Omental fat pad (tissue), 4 donors: ENCODE measurements at places on chromosomes 3 and 15.

DNA sequence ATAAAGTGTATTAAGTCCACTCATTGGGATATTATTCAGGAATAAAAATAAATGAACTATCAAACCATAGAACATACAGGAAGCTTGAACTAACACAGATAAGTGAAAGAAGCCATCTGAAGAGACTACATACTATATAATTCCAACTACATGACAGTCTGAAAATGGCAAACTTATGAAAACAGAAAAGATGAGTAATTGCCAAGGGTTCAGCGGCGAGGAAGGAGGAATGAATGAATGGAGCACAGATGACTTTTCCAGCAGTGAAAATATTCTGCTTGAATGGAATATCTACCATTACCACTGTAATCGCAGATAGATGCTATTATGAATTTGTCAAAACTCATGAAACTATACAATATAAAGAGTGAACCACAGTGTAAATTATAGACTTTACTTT is 79.7 kb downstream of the PEAK1 start:
- no peak for DNase-seq

- DNase-seq = no peak
Observed at GRCh38 chr3:170816841-170817240, 53.2 kb downstream of the RPL22L1 start.

DNA sequence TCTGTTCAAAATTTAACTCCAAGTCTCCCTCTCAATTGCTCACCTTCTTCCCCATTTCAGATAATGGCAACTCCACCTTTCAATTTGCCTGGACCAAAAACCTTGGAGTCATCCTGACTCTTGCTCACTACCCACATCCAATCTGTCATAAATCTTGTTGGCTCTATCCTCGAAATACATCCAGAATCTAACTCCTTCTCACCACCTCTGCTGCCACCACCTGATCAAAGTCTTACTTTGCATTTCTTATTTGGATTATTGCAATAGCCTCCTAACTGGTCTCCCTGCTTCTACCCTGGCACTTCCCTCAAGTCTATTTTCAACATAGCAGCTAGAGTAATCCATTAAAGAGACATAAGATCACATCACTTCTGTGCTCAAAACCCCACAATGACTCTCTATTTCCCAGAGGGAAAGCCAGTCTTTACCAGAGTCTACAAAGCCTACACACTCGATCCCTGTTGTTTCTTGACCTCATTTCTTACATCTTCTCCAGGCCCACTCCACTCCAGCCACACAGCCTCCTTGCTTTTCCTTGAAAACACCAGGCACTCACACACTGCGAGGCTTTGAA is 86.6 kb downstream of the GPR156 start:
- no peak for DNase-seq

DNA sequence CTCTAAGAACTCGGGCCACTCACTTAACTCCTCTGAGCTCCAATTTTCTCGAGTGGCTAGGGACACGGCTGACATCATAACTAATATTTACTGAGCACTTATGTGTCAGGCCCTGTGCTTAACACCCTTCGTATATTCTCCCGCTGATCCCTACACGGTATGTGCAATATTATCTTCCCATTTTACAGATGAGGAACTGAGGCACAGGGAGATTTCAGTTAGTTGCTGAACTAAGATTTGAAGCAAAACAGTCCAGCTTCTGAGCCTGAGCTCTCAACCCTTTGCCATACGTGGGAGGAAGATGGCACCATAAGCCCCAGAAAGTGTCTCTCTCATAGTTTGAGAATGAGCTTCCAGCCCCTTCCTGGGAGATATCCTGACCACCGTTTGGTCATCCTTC is 19.6 kb downstream of the FAH start:
- no peak for DNase-seq

DNA sequence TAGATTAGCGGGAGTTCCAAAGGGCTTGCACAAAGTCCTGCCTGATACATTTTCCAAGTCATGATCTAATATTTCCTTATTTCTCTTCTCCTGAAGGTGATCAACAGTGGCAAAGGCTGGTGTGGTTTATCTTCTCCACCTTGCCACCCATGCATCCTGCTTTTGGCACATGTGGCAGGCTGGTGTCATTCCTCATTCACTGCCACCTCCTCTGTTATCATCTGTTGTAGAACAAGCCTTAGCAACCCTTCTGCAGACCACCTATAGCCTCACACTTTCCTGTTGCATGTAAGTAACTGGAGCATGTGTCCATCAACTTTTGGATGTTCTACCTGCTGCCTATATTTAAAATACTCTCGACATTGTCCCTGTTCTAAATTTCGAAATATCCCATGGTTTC is 294.1 kb downstream of the ZBTB20 start:
- no peak for DNase-seq

GRCh38 chr15:69380100-69380725 is 33.9 kb upstream of the KIF23 start:
- DNase-seq = no peak

DNA sequence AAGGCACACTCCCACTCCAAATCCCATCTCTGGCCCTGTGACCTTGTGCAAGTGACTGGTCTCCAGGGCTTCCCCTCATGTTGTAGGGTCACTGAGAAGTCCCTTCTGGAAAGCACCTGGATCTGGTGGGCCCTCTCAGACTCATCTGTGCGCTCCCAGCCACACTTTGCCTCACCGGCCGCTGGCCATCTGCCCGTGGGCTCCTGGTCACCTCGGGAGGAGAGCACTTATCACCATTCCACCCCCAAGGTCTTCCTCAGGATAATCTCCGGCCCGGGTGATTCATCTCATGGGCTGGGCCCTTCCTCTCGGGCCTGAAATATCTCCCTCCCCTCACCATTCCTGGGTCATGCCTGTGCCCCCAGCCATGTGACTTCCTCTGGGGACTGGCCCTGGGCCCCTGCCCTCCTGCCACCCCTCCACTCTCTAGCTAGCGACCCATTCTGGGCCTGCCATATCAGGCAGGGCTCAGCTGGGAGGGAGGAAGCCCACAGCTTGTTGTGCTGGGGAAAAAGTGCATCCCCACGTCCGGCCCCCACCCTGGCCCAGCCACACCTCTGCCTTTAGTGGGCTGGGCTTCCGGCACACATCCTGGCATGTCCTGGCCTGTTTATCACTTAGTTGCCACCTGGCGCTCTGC is 10.6 kb upstream of the WNT7A start:
- no peak for DNase-seq

DNA sequence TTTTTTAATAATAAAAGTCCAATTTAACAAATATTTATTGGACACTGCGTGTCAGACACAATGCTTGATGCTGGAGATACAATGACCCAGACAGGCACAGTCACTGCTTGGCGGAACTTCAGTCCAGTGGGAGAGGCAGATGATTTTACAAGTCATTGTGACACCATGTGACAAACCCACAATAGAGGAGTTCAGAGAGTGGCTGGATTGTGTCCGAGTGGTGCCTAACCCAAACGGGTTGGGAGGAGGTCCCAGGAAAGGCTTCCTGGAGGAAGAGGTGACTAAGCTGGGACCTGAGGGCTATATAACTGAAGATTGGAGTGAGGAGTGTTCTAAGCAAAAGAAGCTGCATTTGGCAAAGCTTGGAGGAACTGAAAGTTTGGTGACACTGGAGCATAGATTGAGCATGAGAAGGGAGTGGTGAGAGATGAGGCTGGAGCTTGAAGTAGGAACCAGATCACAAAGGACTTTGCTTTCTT is 41.4 kb downstream of the CRTC3 start:
- no peak for DNase-seq

GRCh38 chr3:51391566-51392354 is 675 bp downstream of the RBM15B start:
- no peak for DNase-seq

DNA sequence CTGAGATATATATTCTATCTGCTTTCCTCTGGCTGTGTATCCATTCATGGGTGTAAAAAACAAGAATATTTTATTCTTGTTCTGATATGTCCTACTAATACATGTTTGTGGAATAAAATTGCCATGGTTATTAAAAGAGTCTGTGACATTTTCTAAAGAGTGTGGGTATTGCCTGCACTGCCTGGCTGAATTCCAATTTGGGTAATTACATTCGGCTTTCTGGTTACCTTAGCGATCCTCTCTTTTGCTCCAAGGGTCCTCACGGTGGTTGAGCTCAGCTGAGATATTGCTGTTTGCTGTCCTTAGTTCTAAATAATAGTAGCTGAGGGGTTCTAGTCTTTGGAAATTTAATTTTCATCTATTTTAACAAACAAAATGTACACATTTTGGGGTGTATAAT is 301.4 kb upstream of the DNAJC19 start:
- no peak for DNase-seq
